T-cell (primary cell): ENCODE measurements at places on chromosomes 12 and 14. TPM values are rescaled to one million over a fixed set of nuclear protein-coding genes. Genes with fewer than 3 reads are reported as not detected.

Gene TAS2R14
- total RNA-seq: 3.5 TPM

Gene MAX
- 216 TPM for total RNA-seq

Gene RASSF3
- 113 TPM for total RNA-seq

Gene HOXC4
- total RNA-seq: 0.61 TPM

Gene RPS6KA5
- 28.8 TPM for total RNA-seq

Gene SOAT2
- 0.82 TPM for total RNA-seq

Gene LAG3
- total RNA-seq: 10.6 TPM

Gene DLK1
- 2.2 TPM for total RNA-seq

Gene P2RX2
- total RNA-seq: not detected

Gene LPAR5
- 16.0 TPM for total RNA-seq

Gene PLEKHH1
- 0.37 TPM for total RNA-seq

Gene B4GALNT3
- total RNA-seq: 2.8 TPM

Gene RD3L
- total RNA-seq: not detected

Gene KRT6A
- not detected for total RNA-seq

Gene SLC25A21
- total RNA-seq: not detected

Gene ESRRB
- 0.35 TPM for total RNA-seq

Gene KRT78
- total RNA-seq: not detected

Gene OR10G3
- not detected for total RNA-seq

Gene RPL10L
- total RNA-seq: not detected

Gene LEMD3
- 59.6 TPM for total RNA-seq
